ENCODE measurements at places on chromosomes 5 and 9.

GRCh38 chr5:119287547-119288111 is 68.2 kb upstream of the TNFAIP8 start:
- DNase-seq, result no peak

- no peak for DNase-seq
Observed at GRCh38 chr5:38997591-38997990, 76.6 kb downstream of the RICTOR start.

GRCh38 chr5:39469777-39470415 is 45.1 kb upstream of the DAB2 start:
- DNase-seq, result no peak

- no peak for DNase-seq
Observed at GRCh38 chr5:43652537-43653302, 49.7 kb downstream of the NNT start.

DNA sequence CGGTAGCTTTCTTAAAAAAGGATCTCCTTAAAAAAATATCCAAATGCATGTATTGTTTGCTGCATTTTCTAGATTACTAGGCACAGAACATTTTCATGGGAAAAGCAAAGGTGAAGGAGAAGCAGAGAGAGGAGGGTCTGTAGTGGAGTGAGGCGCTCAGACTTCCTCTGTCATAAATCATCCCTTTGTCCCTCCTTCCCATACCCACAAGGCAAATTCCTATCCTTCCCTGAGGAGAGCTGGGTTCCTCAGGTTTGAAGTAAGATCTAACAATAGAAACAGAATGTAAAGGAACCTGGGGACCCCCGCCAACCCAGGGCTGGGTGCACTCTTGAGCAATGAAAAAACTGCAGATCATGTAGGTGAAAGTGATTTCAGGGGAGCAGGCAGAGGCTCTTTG is 149.2 kb upstream of the ANKH start:
- no peak for DNase-seq

DNA sequence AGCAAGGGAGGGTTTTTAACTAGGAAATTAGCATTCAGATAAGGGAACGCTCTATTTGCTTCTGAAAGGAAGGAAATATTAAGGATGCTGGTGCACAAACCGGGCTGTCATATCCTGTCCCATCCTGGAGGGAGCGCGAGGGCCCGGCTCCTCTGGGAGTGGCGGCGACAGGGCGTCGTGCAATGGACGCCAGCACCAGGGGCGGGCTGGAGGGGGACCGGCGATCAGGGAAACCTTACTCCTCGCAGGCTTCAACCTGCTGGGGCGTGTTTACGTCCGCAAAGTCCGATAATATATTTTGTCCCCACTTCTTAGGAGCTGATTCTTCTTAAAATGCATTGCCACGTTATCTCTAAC is 197.1 kb upstream of the TBCA start:
- DNase-seq, result no peak

DNA sequence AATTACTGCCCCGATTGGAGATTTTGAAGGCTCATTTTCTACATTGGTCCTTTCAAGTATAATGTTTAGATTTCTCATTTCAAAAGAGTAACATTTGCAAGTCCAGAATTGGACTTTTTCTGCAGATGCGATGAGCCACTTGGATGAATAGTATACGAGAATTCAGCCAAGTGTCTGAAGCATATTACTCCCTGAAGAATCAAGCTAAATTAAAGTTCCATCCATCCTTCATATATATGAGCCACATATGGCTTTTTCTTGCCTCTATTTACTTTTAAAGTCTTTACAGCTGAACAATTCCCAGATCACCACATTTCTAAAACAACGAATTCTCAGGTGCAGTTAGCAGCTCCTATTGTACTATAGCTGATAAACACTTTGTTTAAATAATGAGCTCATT is 288.7 kb downstream of the CEMIP2 start:
- DNase-seq, result no peak

GRCh38 chr5:172909931-172910502 is 49.2 kb upstream of the RPL26L1 start:
- DNase-seq, result no peak

DNA sequence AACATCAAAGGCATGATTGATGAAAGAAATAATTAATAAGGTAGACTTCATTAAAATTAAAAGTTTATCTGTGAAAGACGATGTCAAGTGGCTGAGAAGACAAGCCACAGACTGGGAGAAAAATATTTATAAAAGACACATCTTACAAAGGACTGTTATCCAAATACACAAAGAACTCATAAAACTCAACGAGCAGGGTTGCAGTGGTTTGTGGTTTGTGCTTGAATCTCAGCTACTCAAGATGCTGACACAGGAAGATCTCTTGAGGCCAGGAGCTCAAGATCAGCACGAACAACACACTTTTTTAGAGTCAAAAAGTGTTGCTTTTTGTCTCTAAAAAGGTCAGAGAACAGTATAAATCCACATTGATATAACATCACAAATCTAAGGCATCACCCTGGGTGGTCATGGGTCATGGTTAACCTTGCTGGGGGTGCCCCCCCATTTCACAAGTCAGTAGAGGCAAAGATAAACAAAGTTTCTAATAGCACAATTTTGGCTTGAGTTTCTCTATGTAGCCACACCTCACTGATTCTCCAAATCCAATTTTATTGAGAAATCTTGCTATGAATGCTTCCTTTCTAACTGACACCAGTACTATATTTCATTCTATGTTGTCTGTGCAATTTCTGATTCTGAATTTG is 342.9 kb upstream of the RPS23 start:
- no peak for DNase-seq

DNA sequence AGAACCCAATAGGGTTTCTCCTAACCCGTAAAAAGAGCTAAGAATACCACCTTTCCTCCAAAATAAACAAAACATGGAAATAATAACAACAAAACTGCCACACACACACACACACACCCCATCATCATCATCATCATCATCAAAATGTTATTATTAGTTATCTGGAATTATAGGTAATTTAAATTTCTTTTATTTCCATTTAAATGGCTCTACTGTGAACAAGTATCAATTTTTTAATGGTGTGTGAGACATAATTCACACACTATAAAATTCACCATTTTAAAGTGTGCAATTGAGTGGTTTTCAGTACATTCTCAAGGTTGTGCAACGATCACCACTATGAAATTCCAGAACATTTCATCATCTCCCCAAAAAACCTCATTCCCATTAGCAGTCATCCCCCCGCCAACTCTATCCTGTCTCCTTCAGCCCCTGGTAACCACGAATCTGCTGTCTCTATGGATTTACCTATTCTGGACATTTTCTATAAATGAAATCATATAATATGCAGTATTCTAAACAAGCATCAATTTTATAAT is 172.7 kb downstream of the ROR2 start:
- no peak for DNase-seq

DNA sequence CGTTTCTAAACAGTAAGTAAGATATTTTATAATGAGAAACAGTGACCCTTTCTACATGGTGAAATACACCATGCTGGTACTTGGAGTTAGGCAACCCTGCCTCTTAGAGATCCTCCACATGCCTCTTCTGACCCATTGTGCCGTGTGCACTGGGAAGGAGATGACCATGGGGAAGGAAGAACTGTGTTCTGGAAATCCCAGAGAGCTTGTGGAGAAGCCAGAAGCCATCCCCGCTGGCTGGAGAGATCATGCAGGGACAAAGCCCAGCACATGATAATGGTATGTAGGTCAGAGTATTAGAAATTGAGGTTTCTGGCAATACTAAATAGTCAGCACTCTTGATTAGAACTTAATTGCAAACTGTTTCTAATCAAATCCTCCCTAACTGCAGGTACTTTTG is 307.3 kb downstream of the FBXL7 start:
- DNase-seq, result no peak

DNA sequence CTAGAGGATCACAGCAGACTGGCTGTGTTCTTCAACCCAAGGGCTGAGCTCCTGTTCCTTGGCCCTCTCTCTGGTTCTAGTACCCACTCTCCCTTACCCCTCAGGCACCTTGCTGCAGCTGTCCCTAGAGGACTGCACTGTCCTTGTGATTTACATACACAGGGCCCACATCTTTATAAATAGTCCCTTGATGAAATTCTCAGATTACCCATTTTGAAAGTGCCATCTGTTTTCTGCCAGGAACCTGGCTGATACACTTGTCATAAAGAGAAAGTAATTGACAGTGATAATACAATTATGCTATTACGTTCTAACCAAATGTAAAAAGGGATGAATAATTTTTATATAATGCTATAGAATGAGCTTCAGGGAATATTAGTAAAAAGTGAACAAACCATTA is 16.5 kb upstream of the SPARC start:
- no peak for DNase-seq

- no peak for DNase-seq
Observed at GRCh38 chr9:85055506-85056202, 386.1 kb downstream of the NTRK2 start.

- no peak for DNase-seq
Observed at GRCh38 chr5:139481580-139482049, 943 bp downstream of the STING1 start.

Measured in hematopoietic multipotent progenitor cell (in vitro differentiated cells).